ENCODE measurements at places on chromosomes 13 and 19. TPM values are rescaled to one million over a fixed set of nuclear protein-coding genes. Genes with fewer than 3 reads are reported as not detected.
A peak's percentile ranks its signal among the peaks of the same experiment; 100 is the strongest.

Gene TMEM38A
- 28.3 TPM for total RNA-seq

Gene FGF21
- total RNA-seq = not detected

Gene TIMM50
- total RNA-seq = 80.4 TPM

Gene ZNF155
- total RNA-seq = 13.9 TPM

Gene CLDN10
- total RNA-seq = not detected

GRCh38 chr13:21133077-21133476 lies 43.3 kb downstream of the SKA3 start:
- no peak for DNase-seq

DNA sequence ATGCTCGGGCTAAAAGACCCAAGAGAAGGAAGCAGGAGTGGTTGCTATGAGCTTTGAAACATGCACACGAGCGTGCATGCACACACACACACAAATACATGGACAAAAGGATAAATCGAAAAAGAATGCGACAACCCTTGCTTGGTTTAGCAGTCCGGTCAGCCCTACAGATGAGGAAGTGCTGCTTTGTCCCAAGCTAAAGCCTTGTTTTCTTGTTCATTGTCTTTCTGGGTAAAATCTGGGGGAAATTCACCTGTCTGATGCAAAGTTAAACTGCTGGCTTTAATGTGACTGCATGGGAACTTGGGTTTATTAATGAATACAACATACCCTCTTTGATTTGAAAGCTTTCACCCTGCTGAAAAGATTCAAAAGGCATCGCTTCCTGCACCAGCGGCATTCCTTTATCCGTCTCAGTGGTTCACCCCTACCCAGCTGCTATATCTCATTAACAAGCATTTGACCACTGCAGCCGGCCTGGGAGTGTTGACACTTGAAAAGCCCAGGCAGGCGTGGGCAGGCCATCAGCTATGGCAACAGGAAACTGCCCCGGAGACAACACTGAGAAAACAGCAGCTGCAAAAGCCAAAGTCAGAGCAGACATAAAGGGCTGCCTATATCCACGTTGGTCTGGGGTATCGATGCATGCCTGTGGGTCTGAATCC lies 301.7 kb downstream of the NDFIP2 start:
- peak; percentile 93 for DNase-seq

- no peak for DNase-seq
Observed at GRCh38 chr13:28347456-28348371, 147.2 kb downstream of the FLT1 start.

GRCh38 chr13:110221406-110222117 lies 85.4 kb downstream of the COL4A1 start:
- peak; percentile 45 for DNase-seq

- DNase-seq = peak; percentile 28
Observed at GRCh38 chr13:82636119-82636518, 1246.2 kb downstream of the SLITRK1 start.

DNA sequence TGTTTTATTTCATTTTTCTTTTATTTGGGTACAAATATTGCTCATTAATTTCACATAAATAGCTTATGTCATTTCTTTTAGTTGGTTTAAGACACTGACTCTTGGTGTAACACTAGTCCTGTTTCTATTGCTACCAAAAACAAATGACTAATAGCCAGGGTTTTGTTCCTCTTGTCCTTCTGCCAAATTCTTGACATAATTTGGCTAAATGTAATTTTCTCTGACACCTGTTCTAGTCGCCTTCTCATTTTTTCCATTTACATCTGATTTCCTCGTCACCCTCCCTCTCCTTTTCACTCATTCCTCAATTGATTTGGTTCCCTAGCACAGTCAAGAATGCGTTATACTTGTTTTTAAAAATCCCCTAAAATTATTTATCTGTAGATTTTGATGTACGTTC lies 1718.7 kb downstream of the EFNB2 start:
- no peak for DNase-seq

DNA sequence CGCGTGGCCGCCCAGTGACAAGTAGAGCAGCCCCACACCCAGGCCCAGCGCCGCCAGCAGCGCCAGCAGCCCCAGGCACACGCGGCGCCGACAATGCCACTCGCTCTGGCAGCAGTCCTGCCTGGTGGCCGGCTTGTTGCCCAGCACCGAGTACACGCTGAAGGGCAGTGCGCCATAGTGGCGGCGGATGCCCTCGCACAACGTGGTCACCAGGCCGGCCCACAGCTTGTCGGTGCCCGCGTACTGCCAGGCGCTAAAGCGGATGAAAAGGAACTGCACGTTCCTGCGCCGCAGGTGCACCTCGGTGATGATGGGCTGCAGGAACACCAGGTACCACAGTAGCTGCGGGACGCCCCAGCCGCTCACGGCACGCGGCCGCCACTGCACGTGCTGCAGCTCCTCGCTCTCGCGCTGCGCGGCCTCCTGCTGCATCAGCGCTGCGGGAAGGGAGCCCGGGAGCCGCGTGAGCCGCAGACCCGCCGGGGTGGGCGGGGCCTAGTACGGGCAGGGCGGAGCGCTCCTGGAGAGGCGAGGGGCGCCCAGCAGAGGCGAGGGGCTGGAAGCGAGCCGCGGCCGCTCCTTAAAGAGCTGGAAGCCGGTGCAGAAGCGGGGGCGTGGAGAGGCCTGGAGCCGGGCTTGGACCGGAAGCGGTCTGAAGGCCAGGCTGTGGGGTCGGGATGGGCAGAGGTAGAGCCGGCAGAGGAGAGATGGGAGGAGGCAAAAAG lies 7.3 kb downstream of the NKPD1 start:
- DNase-seq = peak; percentile 82

DNA sequence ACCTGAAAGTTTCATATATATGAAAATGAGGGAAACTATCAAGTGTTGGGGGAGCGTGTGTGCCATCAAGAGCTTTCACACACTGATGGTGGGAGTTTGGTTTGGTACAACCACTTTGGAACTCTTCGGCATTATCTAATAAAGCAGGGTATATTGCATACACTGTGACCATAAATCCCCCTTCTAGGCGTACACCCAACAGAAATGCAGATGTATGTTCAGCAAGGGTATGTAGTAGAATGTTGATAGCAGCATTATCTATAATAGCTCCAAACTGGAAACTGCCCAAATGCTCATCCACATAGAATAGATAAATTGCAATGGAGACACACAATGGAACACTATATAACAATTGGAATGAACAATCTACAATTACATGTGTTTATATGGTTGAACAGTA lies 70.8 kb downstream of the FAM216B start:
- no peak for DNase-seq

- peak; percentile 15 for DNase-seq
Observed at GRCh38 chr19:53057904-53058580, 13.5 kb downstream of the ERVV-2 start.

GRCh38 chr19:8311461-8312260 lies 3.5 kb upstream of the CD320 start:
- no peak for DNase-seq

DNA sequence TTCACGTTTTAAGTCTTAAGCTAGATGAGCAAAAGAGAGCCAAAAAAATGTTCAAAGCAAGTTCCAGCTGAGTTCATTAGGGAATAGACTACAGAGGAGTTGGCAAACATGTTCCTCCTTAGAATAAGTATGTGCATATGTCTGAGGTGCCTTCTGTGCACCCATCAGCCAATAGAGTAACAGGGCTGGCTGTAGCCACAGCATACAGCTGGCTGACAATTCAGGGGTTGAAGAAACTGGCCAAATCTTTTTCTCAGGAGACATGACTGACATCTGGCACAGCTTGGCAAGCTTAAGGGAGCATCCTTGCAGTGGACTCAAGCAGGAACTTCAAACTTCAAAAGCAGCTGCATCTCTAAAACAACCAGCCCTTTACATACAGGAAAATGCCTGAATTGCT lies 414.8 kb upstream of the PCDH20 start:
- DNase-seq = no peak

DNA sequence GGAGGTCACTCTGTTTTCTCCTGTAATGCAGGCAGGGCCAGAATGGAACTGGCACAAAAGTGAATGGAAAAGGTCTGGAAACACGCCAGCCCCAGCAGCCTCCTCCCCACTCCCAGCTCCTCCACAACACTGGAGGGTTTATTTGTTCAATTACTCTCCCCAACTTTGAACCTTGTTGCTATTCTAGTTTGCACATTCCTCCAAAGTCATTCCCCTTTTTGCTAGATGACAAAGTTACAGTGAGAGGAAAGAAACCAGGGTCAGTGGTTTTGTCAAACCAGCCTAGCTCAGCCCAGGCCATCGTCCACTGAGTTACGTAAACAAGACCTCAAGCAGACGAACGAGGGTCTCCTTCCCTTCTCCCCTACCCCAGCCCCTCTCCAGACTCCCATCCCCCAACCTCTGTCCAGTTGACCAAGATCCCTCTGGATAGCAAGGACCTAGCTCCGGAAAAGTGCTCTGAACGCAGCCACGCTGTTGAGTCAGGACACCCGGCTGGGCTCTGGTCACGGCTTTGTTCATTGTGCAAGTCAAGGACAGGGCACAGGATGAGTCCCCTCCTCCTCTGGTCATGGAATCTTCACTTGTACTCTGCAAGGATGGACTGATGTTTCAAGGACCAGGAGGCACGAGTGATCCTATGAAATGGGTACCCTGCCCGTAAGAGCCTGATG lies 180.0 kb downstream of the USP12 start:
- DNase-seq = peak; percentile 35

DNA sequence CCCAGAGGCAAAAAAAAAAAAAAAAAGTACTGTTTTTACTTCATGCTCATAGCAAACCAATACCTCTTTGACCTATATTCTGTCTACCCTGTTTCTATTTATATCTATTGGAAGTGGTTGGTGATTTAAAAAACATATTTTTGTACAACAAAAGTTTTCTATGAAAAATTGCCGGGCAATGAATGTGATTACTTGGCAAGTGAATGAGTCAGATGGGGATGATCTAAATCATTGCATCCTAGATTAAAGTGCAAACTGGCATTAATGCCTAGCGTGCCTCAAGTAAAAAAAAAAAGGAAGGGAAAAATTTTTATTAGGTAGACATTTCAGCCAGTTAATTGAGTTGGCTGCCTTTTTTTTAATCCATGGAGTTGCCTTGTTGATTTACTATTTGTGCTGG lies 500.6 kb downstream of the KCTD12 start:
- no peak for DNase-seq

DNA sequence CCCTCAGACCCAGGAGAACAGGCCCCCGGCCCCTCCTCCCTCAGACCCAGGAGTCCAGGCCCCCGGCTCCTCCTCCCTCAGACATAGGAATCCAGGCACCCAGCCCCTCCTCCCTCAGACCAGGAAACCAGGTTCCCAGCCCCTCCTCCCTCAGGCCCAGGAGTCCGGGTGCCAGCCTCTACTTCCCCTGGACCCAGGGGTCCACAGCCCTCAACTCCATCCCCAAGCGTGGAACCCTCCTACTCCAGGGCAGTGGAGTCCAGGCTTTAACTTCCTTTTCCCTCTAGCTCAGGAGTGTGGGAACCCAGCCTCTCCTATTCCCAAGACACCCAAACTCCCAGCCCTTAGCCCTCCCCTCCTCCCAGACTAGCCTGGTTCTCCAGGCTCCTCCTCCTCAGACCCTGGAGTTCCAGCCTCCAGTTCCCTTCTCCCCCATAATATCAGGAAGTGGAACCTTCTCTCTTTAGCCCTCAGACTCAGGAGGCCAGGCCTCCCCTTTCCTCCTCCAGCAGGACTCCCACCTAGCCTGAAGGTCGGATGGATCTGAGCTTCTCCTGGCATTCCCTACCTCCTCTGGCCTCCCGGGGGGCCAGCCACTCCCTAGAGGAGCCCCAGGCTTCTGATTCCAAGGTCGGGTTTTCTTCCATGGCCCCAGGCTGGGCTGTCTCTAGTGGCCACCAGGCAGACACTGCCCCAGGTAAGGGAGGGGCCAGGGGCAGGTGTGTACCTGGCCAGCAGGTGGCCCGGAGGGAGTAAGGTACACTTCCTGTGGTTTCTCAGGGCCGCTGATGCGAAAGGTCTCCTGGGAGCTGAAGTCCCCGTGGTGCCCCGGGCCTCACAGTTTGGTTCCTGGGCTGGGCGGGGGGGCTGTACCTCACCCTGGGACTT lies at the start of gene TMC4:
Gene TMC4, minus strand, starts transcription at position 690 of the 888 bp plus-strand sequence. Its CDS starts 43 bp downstream, at position 647.
- peak; percentile 62 for DNase-seq

DNA sequence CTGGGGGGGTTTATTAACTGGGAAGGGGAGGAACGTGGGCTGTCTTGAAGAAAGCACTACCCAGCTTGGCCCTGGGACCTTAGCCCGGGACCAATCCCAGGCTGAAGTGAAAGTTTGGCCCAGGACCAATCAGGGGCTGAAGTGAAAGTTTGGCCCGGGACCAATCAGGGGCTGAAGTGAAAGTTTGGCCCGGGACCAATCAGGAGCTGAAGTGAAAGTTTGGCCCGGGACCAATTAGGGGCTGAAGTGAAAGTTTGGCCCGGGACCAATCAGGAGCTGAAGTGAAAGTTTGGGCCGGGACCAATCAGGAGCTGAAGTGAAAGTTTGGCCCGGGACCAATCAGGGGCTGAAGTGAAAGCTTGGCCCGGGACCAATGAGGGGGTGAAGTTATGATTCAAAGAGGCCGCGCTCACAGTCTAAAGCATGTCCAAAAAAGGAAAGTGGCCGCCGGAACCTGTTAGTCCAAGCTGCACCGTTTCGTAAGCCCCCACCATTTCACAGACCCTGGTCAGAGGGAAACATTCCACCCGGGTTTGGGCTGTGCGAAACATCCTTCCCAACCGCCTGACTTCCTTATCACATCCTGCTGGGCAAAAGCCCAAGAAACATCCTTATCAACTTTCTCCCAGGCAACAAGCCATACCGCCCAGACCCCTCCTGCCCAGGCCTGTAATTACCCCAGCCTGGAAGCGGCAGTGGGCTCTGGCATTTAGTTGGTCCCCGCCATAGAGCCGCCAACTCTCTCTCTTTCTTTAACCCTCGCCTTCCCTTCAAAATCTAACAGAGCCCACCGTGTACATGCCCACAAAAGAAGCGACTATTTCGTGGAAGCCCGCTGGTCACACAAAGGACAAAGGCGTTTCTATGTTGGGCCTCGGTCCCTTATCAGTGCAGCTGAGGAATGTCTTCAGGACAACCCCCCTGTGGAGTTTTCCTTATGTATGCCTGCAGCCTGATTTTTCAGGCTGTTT lies 1.1 kb downstream of the ZNF850 start:
- peak; percentile 97 for DNase-seq

DNA sequence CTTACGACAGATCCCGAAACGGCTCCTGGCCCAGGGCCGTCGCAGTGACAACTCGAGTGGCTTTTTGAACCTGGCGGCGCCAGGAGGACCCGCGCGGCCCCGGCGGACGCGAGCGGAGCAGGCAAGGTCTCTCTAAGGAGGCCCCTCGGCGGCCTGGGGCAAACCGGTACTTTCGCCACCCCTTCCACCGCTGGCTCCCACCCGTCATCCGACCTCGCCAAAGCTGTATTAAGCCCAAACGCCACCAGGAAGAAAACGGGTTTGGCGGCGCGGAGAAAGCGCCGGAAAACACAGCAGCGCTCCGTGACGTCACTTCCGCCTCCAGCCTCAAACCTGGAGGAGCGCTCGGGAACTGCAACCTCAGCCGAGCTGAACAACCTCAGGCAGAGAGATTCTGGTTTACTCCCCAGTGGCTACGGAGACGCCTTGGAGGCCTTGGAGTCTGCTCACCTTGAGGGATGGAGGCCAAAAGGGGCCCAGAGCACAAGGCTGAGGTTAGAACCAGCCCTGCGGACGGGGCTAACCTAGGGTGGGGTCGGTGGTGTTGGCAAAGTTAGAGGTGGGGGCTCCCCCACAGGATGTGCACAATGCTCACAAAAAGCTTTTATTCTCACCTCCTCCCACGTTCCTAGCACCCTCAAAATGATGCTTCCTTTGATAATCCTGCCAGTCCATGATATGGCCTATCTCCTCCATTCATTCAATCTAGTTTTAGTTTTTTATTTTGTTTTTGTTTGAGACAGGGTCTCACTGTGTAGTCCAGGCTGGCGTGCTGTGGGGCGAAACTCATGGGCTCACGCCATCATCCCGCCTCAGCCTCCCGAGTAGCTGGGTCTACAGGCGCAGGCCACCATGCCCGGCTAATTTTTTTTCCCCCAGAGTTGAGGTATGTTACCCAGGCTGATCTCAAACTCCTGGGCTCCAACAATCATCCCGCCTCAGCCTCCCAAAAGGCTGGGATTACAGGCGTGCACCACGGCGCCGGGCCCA lies at the start of gene ZNF266:
Gene ZNF266, minus strand, starts transcription at position 295 of the 990 bp plus-strand sequence. CDS start 15,484 bp downstream, outside the sequence.
- peak; percentile 95 for DNase-seq

All from cardiac muscle cell (in vitro differentiated cells and primary cell).